ENCODE measurements at places on chromosomes 6 and 20. TPM values are rescaled to one million over a fixed set of nuclear protein-coding genes. Genes with fewer than 3 reads are reported as not detected.

GRCh38 chr20:51512645-51513044 is 29.9 kb downstream of the NFATC2 start:
- no peak overlapping the region for H3K27ac ChIP-seq
- no peaks in the 10 kb centered on the region for H3K36me3 ChIP-seq
- H3K27me3 ChIP-seq = 0 out of 2 replicates have a peak, but pooled peaks cover 9% of the 10 kb centered on the region
- DNase-seq = no peak

The GPR6 gene
- total RNA-seq = not detected

The RNF217 gene
- total RNA-seq = 14.8 TPM

The MATN4 gene
- total RNA-seq = 0.50 TPM

The CAGE1 gene
- total RNA-seq = 0.08 TPM
